ENCODE measurements at places on chromosomes 5 and 9. TPM values are rescaled to one million over a fixed set of nuclear protein-coding genes. Genes with fewer than 3 reads are reported as not detected.

GRCh38 chr9:91720313-91720712, 229.7 kb downstream of the ROR2 start:
- no peak for DNase-seq

GRCh38 chr9:112793213-112793810, 42.8 kb downstream of the SNX30 start:
- no peak for DNase-seq

DRD1 gene
- not detected for total RNA-seq

GRCh38 chr9:129355631-129356030, 177.6 kb upstream of the IER5L start:
- DNase-seq, result no peak

ST8SIA4 gene
- total RNA-seq, result 1.1 TPM

- no peak for DNase-seq
These were observed 558.9 kb upstream of the KLF4 start for GRCh38 chr9:108048406-108049025.

GRCh38 chr9:38371495-38371894, 21.0 kb upstream of the ALDH1B1 start:
- no peak for DNase-seq

PCDHB7 gene
- total RNA-seq, result 0.40 TPM

DNA sequence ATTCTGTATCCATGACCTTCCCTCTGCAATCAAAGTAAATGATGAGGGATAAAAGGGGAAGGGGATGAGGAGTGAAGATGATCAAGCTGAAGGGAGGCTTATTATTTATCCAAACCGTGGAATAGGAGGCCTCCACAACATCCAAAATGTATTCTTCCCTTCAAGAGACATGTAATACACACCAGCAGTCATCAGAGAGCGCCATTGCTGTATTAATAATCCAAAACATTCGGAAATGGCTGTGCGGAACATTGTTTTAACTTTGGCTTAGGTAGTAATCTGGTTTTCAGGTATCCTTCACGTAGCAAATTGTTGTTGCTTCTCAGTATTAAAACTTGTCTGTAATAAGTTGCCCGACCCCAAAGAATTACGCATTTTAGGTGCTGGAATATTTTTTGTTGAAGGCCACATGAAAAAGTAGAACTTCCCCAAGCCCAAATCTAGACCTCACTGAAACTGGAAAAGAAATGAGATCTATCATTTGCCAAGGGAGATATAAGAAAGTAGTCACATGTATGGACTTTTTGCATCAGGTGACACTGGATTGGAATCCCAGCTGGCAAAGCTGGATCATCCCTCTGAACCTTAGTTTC, 2.6 kb upstream of the BOD1 start:
- peak; percentile 5 for DNase-seq
